Stimulated activated CD4-positive, alpha-beta T cell treated with anti-CD3 and anti-CD28 coated beads, TNF-alpha, amount 100 ng/mL, for 1 hour (primary cell): ENCODE measurements at places on chromosomes 5 and 9.

DNA sequence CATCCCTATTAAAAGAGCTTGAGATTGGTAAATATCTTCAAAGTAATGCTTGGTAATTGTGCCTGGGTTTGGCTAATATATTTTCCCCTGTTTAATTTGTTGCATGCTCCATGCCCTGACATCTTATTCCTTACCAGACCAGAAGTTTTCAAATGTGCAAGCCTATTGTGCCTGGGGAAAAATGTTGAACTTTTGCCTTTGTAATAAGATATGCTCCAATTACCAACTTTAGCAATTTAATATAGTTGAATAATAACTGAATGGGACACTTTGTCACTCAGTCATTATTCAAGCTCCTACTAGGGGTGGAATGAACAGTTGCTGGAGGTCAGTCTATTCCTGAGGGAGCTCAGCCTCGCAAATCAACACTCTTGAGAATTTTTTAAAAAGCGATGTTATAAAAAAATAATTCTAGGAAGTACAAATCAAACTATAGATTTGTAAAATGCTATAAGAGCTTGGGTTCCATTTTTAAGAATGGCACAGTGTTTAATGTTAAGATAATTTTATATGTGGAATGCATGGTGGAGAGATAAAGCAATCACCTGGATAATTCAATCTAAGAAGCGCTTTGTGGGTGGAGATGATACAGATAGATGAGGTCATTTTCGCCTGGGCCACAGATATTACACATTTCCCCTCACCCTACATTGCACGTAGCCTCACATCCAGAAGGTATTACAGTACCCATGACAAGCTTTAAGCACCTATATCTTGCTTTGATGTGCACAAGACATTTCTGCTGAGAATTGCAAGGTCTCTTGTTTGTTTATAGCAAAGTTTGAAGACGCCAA lies 231.8 kb downstream of the PIK3R1 start:
- DNase-seq = no peak

- no peak for DNase-seq
Observed at GRCh38 chr5:176533390-176533789, 3.8 kb downstream of the RNF44 start.

DNA sequence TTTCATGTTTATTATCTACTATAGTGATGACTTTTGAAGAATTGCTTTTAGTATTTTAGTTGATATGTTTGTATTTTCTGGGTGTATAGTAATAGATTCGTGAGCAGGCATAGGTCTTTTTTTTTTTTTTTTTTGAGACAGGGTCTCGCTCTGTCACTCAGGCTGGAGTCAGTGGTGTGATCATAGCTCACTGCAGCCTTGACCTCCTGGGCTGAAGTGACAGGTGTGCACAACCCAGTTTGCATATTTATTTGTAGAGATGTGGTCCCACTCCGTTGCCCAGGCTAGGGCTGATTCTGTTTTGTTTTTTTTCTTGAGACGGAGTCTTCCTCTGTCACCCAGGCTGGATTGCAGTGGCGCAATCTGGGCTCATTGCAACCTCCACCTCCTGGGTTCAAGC lies 11.9 kb downstream of the ERBIN start:
- no peak for DNase-seq

GRCh38 chr5:74109344-74109743 lies 483.3 kb downstream of the ARHGEF28 start:
- no peak for DNase-seq
